Stimulated activated CD4-positive, alpha-beta T cell treated with anti-CD3 and anti-CD28 coated beads, Interleukin-15, amount 100 ng/mL, for 1 hour (primary cell): ENCODE measurements at places on chromosomes 4 and X.
A peak's percentile ranks its signal among the peaks of the same experiment; 100 is the strongest.

DNA sequence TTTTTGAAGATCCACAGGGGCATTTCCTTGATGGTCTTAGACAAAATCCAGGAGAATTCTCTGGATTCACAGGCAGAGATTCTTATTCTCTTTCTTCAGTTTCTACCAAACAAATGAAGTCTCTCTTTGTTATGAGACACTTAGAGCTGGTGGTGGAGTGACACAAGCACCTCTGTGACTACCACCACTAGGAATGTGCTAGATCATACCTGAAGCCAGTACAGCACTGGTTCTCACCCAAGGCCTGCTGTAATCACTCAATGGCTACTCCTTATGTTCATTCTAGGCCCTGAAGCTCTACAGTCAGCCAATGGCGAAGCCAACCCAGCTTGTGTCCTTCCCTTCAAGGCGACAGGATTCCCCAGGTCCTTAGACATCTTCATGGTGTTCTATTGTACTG is 482.3 kb downstream of the TRAM1L1 start:
- DNase-seq, result no peak

- DNase-seq, result no peak
Observed at GRCh38 chr4:188714501-188714900, 575.3 kb downstream of the TRIML1 start.

GRCh38 chrX:79270401-79270800 is 96.7 kb downstream of the ITM2A start:
- peak; percentile 54 for DNase-seq

DNA sequence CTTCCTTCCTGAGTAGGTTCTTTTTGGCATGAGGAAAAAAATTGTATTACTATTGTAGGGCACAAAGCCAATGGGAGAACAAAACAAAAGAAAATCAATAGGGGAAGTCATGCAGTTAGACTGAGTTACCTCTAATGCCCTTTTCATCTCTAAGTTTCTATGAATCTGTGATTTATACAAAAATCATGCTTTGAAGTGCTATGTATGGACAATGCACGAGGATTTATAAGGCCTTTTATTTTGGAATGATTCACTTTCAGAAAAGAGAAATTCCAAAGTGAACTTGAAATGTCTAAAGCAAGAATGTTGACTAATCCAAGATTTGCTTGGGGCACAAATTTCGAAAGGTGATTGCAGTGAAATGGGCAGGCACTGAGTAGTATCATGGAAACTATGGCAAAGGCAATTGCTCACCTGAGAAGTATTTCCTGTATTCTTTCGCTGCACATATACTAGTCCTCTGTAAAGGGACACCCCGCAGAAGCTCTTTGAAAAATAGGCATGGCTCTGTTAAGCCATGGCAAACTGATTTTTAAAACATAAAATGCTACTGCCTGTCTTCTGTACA is 52.8 kb downstream of the ADGRG4 start:
- DNase-seq, result no peak

- DNase-seq, result no peak
Observed at GRCh38 chr4:55571806-55572205, 20.2 kb downstream of the PDCL2 start.

- no peak for DNase-seq
Observed at GRCh38 chr4:81213671-81214070, 1.4 kb downstream of the PRKG2 start.

DNA sequence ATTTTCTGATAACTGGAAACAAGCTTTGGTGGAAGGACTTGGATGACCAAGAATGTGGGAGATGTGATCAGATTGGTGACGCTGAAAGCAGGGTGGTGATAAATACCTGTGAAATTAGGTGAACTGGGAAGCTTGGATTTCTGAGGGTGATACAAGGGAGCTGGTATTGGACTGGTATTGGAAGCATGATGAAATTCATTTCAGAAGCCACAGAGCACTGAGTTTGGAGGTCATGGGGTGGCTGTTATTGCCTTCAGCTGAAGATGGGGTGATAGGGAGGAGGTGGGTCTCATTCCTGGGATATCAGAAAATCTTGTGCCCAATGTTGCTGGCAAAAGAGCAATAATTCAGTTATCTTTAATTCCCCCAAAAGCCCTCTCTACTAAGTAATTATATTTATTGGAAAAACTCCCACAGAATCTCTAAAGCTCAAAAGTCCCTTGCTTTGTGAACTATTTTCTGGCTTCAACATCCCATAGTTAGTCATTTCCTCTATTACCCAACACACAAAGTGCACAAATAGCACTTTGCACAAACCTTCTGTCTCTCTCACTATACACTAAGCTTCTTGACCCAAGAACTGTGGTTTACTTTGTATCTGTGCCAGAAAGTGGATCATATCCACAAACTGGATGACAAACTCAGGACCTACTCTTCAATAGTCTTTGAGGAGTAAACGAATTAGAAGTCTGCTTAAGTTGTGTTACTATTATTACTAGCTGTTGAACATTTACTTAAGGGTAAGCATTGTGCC is 23.1 kb upstream of the CAMK2D start:
- no peak for DNase-seq

DNA sequence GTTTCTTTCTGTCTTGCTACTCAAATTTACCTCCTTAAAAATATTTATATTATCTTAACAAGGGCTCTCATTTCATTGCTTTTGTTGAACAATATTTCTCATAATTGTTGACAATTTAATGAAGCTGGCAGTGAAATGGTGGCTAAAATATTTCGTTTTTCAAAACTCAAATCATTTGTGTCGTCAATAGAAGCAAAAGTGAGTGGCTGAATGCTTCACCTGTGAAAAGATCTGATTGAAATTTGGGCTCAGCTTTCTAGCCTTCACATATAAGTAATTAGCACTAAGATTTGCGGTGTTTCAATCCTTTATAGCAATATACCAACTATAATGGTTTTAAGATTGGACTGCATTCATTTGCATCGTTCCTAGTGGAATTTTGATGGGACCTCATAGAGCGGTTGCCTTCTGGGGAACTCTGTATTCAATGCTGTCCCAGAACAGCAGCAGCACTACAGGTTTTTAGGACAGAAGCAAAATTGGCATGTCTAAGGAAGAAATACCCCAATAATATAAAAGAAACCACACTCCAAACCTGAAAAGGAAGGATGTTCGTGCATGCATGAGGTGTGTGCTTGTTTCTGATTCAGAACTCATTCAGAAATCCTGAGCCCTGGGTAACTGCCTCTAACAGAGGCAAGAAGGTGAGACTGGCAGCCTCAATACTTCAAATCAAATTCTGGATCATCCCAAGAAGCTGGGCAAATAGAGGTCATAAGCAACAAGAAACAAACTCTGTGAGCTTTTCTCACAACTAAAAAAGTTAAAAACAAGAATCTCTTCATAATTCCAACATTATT is 2.5 kb downstream of the CXCL1 start:
- no peak for DNase-seq

- no peak for DNase-seq
Observed at GRCh38 chr4:70885174-70885573, 17.0 kb upstream of the MOB1B start.

- no peak for DNase-seq
Observed at GRCh38 chr4:116361790-116362189, 723.6 kb downstream of the TRAM1L1 start.

DNA sequence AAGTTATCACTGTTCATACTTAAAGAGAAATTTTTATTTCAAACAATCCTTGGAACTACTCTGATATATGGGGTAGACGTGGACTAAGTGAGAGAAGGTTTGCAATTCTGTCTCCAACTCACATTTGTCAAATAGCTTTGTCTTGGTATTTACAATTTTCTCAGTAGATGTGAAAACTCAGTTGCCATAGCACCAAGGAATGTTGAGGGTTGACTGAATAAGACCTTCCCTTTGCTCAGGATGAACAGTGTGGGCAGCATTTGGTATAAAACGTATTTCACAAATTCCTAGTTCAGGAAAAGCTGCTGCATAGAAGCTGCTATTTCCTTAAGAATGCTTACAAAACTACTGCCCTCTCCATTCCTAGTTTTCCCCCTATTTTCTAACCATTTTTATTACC is 399.5 kb downstream of the NKX6-1 start:
- DNase-seq, result no peak

DNA sequence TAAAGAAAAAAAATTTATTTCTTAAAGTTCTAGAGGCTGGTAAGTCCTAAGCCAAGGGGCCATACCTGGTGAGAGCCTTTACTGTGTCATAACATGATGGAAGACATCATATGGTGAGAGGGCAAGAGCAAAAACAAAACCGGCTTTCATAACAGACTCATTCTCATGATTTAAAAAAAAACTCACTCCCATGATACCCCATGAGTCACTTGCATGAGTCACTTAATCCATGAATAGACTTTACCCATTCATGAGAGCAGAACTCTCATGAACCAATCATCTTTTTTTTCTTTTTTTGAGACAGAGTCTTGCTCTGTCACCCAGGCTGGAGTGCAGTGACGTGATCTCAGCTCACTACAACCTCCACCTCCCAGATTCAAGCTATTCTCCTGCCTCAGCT is 369.7 kb upstream of the DIAPH2 start:
- no peak for DNase-seq

DNA sequence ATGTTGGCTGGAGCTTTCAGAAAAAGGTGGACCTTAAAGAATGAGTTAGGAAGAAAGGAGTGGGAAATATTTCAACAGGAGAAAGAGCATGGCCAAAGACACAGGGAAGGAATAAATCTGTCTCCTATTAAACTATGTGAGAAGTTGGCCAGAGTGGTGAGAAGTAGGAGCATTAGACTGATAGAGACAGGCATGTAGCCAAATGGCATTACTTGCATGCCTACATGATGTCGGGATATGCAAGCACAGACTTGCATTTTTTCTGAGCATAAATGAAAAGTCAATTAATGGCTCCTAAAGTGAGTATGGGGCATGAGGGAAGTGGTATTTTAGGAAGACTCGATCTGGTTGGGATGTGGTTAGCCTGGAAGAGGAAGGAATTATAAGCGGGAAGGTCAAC is 279.6 kb upstream of the PITX2 start:
- DNase-seq, result no peak

DNA sequence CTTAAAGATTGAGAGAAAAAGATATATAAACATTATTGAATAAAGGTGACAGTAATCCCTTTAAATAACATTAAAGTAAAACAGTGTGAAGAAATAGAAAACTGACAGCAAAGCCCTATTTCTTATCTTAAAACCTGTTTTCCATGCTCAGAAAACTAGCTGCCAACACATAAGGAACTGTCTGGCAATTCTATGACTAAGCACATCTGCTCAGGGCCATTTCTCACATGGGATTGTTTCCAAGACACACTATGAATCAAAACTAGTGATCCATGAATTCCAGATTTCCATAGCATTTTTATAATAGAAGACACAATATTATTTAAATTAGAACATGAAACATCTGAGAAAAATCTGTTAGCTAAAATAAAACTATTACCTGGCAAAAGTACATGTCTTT is 113.4 kb downstream of the SCLT1 start:
- DNase-seq, result no peak

GRCh38 chr4:158821228-158821971 is 52.6 kb downstream of the FNIP2 start:
- DNase-seq, result no peak

GRCh38 chrX:9966775-9967408 is at the start of gene CLDN34:
Gene CLDN34 (plus strand): TSS chrX:9967358. CDS start chrX:9967358, 0 bp downstream.
- DNase-seq, result no peak

- no peak for DNase-seq
Observed at GRCh38 chr4:133483600-133484246, 334.6 kb downstream of the PCDH10 start.

DNA sequence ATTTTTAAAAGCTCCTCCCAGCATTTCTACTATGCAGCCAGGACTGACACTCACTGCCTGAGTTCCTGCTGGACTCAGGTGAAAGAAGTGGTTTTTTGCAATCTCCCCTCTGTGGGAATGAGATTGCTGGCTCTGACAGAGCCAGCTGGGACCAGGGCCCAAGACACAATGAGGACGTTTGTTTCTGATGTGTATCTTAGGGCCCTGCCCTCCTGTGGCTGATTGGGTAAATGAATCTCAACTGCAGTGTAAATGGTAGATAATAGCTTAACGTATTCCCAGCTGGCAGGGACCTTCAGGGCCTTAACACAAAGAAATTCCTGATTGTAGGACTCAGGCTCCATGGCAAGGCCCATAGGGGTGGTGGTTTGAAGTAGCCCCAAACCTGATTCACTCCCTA is 85.8 kb upstream of the PRPS1 start:
- no peak for DNase-seq

DNA sequence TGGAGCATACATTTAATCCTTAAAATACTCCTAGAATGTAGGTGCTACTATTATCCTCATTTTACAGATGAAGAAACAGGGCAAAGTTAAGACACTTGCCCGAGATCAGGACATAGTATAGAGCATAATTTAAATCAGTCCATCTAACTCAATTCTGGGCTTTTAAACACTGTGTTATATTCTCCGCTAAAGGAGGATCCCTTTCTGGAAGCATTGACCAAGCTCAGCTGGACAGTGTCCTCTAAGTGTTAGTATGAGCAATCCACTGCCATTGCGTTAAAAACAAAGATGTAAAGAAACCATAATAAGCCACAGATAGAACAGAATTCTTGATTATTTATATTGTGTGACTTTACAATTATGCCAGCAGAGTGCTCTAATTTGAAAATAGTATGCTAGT is 207.0 kb downstream of the ARHGAP24 start:
- no peak for DNase-seq
